ENCODE measurements at places on chromosomes 5 and 9.

DNA sequence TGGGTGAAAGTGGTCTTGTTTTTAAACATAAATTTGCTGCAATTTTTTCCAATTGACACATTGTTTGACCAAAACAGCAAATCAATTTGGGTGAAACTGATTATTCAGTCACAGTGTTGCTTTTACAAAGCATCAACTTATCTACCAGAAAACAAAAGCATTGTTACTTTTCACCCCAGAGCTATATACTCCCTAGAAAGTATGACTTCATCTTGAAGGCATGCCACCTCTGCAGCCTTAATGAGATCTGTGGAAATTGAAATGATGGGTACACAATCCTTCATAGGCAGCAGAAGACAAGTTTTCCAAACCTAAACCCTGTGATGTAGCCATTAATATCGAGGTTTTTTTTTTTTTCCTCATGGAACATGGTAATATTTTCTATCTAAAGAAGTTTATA is 615.9 kb downstream of the CHSY3 start:
- no peak for DNase-seq

DNA sequence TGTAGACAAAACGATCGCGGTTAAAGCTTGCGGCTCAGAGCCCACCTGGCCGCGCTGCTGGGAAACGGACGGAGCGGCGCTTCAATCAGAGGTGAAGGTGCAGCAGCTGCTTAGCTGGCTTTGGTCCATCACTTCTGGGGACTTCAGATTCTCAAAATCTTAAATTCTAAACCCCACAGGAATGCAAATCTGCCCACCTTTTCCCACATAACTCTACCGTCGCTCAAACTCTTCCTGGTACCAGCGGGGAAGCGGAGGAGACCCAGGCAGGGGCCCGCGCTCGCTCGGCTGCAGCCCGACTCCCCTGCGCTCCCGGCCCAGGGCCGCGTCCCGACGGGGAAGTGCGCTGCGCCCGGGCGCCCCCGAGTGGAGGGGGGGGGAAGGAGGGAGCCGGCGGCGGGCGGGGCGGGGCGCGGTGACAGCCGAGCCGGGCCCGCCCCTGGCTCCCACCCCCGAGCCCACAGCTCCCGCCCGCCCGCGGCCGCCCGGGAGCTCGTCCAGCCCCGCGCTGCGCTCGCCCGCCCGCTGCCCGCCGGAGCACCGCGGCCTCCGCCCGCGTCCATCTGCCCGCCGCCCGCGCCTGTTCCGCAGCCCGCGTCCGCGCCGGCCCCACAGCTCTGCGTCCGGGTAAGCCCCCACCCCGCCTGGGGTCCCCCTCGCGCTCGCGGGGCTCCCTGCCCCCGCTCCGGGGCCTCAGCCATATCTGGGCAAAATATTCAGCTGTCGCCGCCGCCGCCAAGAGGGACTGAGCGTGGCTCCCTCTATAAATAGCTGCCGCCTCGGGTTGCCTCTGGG is at the start of gene TMOD1:
TSS of gene TMOD1 (plus strand) at position 490 of the 795 bp plus-strand sequence. CDS start 22,523 bp downstream, outside the sequence.
- DNase-seq: peak; percentile 45

DNA sequence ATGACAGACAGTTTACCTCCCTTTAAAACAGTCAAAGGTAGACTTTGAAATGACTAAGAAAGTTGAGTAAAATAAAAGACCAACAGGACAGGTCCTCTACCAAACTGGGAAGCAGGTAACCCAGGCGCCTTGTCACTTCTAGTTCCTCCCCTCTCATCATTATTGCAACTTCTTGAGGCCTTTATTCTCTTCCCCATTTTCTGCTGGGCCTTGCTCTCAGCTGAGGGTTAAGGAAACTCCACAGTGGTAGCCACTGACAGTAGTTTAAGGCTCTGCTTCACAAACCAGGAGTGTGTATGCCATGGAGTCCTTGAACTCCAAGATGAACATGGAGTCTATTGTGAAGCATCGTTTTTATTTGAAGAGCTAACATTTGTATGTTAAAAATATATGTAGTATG is 36.9 kb upstream of the TCERG1 start:
- DNase-seq: no peak

DNA sequence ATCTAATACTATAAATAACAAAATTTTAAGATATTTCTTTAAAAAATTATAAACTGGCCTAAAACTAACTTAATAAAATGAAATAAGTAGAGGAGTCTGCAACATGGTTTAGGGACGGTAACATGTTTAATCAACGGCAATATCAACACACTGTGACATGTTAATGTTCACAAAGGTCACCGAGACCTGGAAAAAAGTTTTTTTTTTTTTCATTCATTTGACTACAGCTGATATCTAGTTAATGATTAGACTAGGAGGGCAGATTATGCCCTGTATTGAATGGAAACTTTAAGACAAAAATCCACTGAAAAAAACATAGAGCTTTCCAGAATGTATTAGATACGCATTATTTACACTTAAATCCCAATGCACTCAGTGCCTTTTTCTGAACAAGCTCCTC is 67.0 kb upstream of the CDK5RAP2 start:
- DNase-seq: no peak

- DNase-seq: no peak
Observed at GRCh38 chr9:89522959-89523285, 25.0 kb upstream of the SEMA4D start.

DNA sequence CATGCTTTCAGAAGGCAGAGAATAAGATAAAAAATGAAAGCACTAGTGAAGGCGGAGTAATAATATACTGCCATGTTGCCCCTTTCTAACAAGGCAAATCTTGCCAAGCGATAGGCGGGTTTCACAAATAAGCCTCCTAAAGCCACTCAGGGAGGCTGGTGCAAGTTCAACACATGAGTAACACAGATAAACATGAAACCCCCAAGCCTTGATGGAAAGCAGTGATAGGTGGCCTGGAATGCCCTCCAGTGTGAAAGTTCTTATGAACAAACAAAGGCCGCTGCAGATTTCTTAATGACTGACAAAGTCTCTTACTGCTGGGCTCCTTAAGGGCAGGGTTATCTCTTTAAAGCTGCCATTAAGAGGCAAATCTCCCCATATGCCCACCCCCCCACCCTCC is 154.7 kb downstream of the ZDHHC21 start:
- no peak for DNase-seq

- DNase-seq: peak; percentile 75
Observed at GRCh38 chr5:132386644-132387286, 17.3 kb downstream of the SLC22A5 start.

GRCh38 chr5:14258840-14259239 is 115.7 kb downstream of the TRIO start:
- no peak for DNase-seq

- DNase-seq: no peak
Observed at GRCh38 chr5:128169401-128170017, 85.9 kb downstream of the SLC12A2 start.

GRCh38 chr9:110016340-110016739 is 191.6 kb downstream of the C9orf152 start:
- DNase-seq: no peak

- DNase-seq: no peak
Observed at GRCh38 chr9:114157516-114158176, 2.3 kb downstream of the COL27A1 start.
